ENCODE measurements at places on chromosomes 6 and 20.

DNA sequence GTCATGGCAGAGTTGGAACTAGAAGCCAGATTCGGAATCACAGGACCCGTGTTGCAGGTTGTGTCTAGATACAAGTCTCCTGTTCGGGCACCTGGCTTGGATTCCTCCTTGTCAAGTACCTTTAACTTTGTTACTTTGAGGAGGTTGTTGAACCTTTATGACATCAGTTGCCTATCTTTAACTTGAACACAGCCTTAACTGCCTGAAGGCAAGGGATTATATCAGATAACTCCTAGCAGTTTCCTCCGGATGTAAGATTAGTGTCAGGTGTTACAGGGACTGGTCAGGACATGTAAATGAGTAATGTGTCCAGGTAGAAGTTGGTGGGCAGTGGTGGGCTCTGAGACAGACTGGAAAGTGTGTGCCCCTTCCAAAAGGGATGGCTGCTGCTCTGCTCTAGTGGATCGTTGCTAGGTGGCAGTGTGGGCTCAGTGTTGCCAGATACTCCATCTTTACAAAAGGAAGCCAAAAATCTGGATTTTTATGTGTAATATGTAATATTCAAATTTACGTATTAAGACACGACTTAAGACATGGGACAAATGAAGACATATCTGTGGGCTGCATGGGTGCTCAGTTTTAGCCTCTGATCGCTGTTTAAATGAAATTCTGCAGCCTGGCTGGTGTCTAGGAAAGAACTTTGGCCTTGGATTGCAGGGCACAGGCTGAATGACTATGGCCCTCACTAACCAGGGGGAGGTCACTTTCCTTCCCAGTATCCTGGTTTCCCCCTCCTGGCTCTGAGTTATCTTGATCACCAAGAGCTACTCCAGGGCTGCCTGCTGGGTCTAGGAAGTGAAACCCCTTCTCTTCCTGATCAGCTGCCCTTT, 27.1 kb downstream of the CHMP4B start:
- DNase-seq: no peak

GRCh38 chr6:143333749-143334520, 116.6 kb downstream of the ADAT2 start:
- no peak for DNase-seq

DNA sequence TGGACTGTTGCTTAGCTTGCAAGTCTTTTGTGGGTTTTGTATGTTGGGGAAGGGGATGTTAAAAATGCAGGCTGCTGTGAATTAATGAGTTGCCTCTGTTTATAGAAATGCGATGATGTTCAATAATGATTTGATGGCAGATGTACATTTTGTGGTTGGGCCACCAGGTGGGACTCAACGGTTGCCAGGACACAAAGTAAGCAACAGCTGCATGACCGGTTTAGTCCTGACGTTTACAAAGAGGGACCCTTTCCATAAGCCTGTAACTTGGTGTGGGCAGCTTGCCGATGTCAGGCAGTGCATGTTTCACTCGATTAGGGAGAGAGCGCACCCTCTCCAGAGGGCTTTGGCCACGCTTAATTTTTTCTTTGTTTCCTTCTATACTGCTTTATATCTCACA, 1.3 kb downstream of the BTBD3 start:
- DNase-seq: no peak

DNA sequence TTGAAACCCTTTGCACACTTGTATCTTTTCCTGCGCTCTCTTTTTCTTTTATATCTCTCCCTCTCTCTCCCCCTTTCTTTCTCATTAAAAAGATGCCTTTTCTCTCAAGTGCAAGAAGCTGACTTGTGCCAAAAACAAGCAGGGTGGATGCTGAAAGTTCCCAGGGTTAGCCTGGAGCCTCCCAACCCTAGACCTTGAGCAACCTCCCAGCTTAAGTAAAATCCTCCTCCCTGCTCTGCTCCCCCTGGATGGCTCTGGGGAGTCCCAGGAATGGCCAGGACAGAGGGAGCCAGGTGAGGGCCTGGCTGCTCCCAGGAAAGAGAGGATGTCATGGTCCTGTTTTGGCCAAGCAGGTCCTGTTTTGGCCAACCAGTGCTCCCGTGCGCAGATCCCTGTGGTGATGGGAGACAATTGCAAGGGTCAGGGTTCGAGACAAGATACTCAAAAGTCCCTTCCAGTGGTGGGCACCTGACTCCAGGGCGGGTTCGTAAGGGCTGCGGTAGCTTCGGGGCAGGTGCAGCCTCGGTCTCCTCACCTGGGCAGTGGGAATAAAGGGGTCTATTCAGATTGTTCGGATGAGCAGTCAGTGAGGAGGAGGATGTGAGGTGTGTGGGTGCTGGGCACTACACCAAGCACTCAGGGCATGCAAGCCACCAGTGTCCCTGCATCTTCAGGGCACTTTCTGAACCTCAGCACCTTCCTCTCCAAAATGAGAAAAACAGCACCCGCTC, 49.4 kb downstream of the EYA2 start:
- no peak for DNase-seq

GRCh38 chr6:72861935-72862432, 240.1 kb downstream of the KCNQ5 start:
- DNase-seq: no peak

DNA sequence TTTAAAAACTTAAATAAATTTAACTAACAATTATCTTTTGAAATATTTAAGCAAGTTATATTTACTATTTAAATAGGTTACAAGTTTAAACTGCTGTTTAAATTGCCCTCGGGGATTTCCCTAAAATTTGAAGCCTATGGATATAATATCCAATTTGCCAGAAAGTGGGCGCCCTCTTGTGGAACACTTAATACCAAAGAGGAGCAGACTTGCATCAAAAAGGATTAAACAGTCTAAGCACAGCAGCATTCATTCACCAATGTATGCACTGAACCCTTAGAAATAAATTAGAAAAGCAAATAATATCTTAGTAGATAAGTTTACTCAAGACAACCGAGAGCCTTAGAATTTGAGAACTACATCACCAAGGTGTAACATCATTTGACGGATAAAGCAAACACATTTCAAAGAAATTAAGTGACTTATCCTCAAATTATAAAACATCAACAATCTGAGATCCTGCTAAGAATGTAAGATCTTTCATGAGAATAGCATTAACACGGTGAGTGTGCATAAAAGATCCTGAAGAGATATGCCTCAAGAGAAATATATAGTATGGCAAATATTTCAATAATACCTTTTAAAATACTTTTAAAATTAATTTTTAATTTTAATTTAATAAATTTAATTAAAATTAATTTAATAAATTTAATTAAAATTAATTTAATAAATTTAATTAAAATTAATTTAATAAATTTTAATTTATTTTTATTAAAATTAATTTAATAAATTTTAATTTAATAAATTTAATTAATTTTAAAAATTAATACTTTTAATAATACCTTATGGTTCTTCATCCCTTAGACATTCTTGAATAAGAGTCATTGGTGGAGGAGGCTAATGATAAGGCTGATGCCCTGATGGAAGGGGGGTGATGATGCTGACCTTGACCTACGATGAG, 11.5 kb upstream of the MEP1A start:
- DNase-seq: peak; percentile 44

- DNase-seq: no peak
Measured at GRCh38 chr6:139145661-139146060, 10.8 kb downstream of the HECA start.

Measured in ELF-1 (cell line).